ENCODE measurements at places on chromosomes 7 and 10. TPM values are rescaled to one million over a fixed set of nuclear protein-coding genes. Genes with fewer than 3 reads are reported as not detected.

DNA sequence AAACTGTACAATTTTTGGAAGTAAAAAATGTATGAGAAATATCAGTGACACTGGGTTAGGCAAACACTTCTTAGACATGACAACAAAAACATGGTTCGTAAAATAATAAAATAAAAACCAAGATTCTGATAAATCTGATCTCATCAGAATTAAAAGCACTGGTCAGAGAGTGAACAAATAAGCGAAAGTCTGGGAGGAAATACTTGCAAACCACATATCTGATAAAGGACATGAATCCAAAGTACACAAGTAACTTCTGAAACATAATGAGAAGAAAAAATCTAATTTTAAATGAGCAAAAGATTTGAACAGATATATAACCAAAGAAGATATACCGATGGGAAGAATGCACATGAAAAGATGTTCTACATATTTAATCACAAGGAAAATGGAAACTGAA, 91.5 kb downstream of the RTKN2 start:
- DNase-seq: no peak

DNA sequence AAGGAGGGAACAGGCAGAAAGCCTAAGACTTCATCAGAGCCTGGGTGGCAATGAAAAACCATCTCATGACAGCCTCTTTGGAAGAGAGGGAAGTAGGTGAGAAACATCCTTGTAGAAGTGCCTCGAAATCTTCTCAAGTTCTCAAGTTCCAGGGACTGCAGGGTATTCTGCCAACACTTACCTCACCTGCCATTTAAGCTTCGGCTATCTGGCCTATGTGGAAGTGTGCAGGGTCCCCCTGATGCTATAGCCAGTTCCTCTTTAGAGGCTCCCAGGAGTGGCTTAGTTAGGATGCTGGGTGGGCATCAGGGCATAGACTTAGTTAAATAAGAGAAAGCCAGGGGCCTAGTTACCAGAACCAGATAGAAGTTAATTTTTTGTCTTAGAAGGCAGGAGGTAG, 27.0 kb downstream of the ABCC2 start:
- DNase-seq: no peak

- DNase-seq: no peak
Measured at GRCh38 chr7:5630670-5631069, 150.8 kb downstream of the RNF216 start.

DNA sequence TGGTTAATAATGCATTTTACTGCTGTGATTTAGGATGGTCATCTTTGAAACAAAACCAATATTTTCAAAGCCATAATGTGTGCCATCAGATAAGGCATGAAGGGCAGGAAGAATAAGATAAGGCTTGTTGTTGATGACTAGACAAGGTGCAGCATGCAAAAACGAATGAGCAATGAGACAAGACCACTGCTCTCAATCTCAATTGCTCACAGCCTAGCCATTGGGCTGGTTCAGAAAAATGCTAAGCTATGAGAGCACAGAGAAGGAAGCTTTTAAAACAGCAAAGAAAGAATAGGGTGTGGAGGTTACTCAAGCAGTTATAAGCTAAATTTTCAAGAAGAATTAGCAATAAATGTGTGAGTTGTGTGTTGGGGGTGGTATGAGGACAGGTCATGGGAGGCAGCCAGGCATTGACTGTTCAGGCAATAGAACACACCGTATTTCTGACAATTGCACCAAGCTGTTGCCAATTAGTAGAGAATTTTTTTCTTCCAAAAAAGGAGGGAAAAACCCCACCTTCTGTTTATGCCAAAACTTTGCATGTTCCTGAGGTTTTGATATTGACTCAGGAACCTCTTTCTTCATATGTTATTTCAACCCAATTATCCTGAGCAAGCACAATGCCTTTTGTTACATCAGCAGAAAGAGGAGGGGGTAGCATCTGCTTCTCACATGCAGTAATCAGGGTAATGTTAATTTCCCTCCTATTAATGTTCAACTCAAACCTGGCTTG, 276.5 kb downstream of the HDAC9 start:
- DNase-seq: no peak

- no peak for DNase-seq
Measured at GRCh38 chr7:136654406-136654805, 214.0 kb upstream of the CHRM2 start.

GRCh38 chr7:139893999-139894398, 64.9 kb downstream of the TBXAS1 start:
- DNase-seq: no peak

DNA sequence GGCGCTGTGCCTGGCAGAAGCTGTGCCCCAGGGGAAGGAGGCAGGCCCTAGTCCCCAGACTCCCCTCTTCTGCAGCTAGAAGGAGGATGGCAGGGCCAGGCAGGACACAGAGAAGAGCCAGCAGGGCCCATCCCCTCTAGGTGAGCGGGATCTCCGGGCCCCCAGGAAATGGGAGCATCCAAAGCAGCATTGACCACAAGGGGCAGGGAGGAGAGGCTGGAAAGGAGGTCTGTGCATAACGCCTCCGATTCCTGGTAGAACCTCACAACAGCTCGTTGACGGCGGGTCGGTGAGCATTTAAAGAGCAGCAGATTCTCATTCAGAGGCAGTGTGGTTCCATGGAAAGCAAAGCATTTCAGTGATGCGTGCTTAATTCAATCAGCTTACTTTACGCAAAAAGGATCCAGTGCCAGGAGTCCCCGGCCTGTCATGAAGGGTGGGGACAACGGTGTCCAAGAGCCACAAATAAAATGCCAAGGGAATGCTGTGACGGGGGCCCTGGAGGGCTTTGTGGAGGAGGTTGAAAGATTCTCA, 41.0 kb downstream of the CLRN3 start:
- no peak for DNase-seq

DNA sequence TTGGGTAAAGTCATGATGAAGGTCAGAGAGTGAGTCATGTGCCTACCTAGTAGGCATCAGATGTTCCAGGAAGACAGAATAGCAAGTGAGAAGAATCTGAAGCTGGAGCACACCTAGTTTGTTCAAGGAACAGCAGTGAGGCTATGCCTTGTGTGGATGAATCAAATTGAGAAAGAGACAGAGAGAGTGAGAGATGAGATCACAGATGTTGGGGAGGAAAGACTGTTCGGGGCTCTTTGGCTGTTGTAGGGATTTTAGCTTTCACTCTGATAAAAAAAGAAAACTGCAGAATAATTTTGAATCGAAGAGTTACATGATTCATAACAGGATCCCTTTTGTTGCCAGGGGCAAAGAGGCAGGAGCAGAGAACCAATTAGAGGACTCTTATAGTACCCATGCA, 6.3 kb downstream of the LIPF start:
- DNase-seq: no peak

- no peak for DNase-seq
Measured at GRCh38 chr10:96924861-96925260, 92.8 kb downstream of the LCOR start.

DNA sequence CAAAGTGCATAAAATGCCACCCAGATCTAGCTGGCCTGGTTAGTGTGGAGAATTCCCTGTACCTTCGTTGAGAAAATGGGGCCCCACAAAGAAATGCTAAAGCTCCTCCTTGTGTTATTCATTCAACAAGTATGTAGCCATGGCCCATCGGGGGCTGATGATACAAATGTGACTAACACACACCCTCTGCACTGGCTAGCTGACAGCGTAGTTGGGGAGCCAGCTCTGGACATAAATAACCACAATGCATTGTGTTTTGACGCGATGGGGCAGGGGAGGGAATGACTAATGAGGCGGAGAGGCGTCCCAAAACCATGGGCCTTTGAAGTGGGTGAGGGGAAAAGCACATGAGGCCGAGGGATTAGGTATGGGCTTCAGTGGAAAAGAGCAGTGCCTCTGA, 28.2 kb upstream of the ASL start:
- DNase-seq: no peak

DNA sequence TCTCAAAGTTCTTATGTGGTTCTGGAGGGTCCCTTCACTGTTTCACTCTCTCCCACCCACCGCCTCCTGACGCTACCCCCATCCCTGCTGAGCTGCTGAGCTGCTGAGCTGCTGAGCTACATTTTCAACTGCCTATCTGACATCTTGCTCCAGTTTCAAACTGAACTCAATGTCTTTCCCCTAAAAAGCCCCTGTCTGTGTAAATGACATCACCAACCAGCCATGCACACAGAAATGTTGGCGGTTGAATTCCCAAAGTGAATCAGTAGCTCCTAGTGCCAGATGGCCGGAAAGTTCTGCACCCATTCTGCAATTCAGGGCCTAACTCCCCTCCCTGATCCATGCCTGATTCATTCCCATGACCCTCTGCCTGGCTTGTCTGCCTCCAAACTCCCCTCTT, 71.2 kb downstream of the WNT2 start:
- no peak for DNase-seq

DNA sequence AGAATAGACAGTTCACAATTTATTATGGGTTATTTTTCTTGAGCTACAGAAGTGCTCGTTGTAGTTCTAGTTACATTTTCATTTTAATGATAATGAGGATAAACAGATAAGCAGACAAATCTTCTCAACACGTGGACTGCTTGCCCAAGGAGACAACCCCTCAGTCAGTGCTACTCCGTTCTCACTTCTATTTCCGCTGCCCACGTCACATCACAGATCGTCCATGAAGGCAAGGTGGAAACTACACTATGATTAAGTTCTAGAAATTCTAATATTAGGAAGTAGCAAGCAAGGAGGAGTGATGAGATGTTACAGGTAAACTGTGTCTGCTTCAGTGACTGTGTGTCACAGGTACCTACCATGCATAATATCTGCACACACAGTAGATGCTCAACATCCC, 210.5 kb downstream of the CHCHD3 start:
- DNase-seq: no peak

GRCh38 chr7:137295739-137296324, 47.7 kb downstream of the PTN start:
- DNase-seq: no peak

DNA sequence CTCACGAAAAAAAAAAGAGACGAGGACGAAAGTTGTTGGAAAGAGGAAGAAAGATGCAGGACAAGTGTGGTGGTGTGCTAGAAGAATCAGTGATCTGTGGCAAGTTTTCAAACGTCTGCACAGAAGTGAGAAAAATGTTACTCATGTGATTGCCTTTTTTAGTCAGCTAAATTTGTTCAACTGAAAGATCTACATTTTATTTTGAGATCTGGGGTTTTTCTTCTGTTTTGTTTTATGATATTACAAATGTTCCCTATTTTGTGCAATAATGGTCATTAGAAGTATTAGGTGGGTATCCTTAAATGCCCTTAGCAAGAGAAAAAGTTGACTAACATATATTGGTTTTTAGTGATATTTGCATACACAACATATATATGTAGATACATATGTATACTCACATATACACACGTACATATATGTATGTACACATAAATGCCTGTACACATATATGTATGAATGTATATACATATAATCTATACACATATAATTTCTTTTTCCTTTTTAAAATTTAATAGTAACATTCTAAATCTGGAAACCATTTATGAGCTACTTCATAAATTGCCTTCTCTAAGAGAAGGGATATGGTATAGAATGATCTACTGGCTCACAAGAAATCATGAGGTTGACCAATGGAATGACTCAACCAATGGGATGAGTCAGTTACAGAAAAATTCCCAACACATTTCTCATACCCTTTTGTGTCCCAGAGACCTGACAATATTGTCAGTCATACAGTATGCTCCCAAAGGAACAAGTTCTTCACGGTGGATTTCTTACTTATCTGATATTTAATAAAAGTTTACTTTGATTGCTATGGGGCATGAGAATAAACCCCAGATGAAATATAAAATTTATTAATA, 38.4 kb downstream of the SLC39A12 start:
- no peak for DNase-seq

- DNase-seq: no peak
Measured at GRCh38 chr7:131623154-131623553, 66.7 kb upstream of the PODXL start.

GRCh38 chr7:99394188-99394502, 14.3 kb downstream of the PDAP1 start:
- DNase-seq: no peak

DNA sequence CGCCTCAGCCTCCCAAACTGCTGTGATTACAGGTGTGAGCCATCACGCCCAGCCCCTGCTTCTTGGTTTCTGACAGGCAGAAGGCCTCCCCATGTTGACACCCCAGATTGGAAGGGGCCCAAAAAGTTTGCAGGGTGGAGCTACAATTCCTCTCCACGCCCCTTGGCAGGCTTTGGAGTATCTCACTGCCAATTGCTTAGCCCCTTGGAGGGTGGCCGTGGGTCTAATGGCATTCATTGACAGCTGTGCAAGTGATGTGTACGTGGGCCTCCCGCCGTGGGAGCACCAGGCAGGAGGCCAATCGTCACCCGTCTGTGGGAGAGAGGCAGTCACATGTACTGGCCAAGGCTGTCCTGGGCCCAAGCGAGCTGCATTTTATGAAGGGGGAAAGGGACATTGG, 73.7 kb upstream of the PPIF start:
- DNase-seq: no peak

- peak; percentile 13 for DNase-seq
Measured at GRCh38 chr10:57696641-57697040, 571.1 kb downstream of the IPMK start.

GRCh38 chr7:72032934-72033333, 379.2 kb downstream of the CALN1 start:
- DNase-seq: no peak

GRCh38 chr10:44978570-44979280, at the start of gene DEPP1:
Gene DEPP1, minus strand, starts transcription at chr10:44978809. Its CDS starts 779 bp downstream, at chr10:44978030.
- DNase-seq: peak; percentile 95

GRCh38 chr7:25707768-25708620, 444.0 kb upstream of the NFE2L3 start:
- no peak for DNase-seq

GRCh38 chr7:48035967-48036478, 680 bp downstream of the C7orf57 start:
- DNase-seq: peak; percentile 50

GRCh38 chr10:74824184-74824899, 2.1 kb upstream of the KAT6B start:
- DNase-seq: no peak

GRCh38 chr10:86506062-86506461, 15.5 kb downstream of the WAPL start:
- DNase-seq: no peak

The SFRP5 gene
- 0.20 TPM for total RNA-seq

The ELN gene
- total RNA-seq: 0.39 TPM

The SPDYE2 gene
- not detected for total RNA-seq

The CPXM2 gene
- not detected for total RNA-seq

The SPAG6 gene
- total RNA-seq: not detected

The PAXIP1 gene
- 23.1 TPM for total RNA-seq

The PTF1A gene
- not detected for total RNA-seq

The AOAH gene
- not detected for total RNA-seq

The GRB10 gene
- total RNA-seq: 86.2 TPM

The NSUN5 gene
- total RNA-seq: 21.5 TPM

The OPN1SW gene
- total RNA-seq: not detected

The RAB11FIP2 gene
- total RNA-seq: 11.0 TPM

The ASIC3 gene
- total RNA-seq: 13.6 TPM
